Cortex of kidney (tissue), 1 donor: ENCODE measurements at places on chromosomes 11 and 22.

DNA sequence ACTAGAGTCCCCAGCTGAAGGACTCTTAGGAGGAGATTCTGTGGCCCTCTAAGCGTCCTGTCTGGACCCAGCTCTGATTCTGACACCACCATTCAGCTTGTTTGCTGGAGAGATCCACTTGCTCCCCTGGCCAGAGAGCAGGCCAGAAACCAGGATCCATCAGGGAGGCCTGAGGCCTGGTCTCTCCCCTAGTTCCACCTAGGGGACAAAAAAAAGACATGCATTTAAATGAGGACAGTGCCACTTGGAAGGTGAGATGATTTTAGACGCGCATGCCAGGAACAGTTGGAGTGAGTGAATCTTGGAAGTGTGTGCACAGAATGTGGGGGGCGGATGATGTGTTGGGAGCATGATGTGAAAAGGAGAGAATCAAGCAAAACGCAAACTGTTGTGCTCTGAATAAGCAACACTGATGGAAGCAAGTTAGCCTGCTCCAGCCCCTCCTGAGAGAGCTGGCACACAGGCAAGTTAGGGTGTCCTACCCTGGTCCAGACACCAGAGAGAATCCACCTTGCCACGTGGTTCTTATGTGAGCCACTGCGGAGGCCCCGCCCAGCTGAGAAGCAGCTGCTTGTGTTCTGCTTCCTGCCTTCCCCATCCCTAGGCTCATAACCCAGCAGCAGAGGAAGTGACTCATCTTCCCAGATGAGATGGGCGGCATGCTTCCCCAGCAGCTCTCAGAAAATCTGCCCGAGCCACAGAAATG is 8.0 kb upstream of the SLCO2B1 start:
- DNase-seq: no peak

DNA sequence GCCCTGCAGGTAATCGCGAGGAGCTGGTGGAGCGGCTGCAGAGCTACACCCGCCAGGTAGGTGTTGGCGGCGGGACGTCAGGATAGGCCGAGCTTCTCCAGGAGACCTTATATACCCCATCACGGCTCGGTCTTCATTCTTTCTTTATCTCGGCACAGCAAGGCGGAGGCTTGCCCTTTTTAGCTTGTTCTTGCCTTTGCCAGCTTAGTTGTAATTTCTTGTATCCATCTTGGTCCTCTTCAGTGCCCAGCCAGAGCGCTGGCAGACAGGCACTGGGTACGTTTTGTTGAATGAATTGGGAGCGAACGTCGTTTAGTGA is 459 bp downstream of the SF3B2 start:
- DNase-seq: no peak

GRCh38 chr11:122976734-122977469 is 4.7 kb downstream of the BSX start:
- no peak for DNase-seq

GRCh38 chr11:5226732-5227310 is at the start of gene HBB:
Gene HBB, minus strand, starts transcription at chr11:5227071. Its CDS starts 50 bp downstream, at chr11:5227021.
- no peak for DNase-seq

DNA sequence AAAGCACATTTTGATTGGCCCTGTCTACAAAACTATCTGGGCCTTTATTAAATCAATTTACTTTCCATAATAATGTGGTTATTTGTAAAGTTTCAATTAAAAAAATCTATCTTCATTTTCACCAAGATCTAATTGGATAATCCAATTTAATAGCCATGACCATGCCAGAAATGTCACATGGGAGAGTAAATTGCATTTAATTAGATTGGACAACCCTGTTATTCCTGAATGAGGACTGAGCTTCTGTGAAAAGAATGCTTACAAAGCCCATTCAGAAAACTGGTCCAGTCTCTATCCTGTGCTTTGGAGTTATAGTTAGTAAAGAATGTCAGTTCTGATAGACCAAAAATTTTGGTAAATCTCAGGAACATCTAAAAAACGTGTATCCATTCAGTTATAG is 541.9 kb upstream of the ANO5 start:
- no peak for DNase-seq

- DNase-seq: no peak
These were observed 1.2 kb upstream of the CASTOR1 start for GRCh38 chr22:30290342-30291057.

GRCh38 chr22:19396561-19396933 is 35.0 kb downstream of the HIRA start:
- DNase-seq: no peak

DNA sequence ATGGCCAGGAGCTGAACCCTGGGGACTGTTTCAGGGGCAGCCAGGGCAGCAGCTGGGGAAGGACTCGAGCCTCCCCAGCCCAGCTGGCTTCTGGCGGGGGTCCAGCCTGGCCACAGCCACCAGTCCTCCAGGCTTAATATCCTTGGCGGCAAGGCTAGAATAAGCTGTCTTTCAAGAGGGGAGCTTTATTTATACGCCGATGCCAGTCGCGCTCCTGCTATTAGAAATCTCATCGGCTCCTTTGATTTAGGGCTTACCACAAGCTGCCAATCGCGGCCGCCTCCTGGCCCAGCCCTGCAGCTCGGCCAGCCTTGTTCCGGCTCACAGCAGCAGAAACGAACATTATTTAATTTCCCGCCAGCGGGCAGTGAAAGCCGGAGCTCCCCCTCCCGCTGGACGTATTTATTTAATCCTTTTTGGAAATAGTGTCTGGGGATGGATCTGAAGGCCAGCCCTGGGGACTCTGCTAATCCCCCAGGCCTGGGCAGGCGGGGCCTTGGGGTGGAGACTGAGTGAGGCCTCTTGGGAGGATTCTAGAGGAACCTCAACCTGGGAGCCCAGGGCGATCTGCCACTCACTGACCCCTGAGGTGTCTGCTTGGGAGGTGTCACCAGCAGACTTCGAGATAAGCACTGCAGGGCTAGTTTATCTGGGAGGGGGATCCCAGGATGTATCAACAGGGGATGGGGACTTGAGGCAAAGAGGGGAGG is 363.1 kb downstream of the MN1 start:
- no peak for DNase-seq

- no peak for DNase-seq
These were observed 9.9 kb downstream of the PCSK7 start for GRCh38 chr11:117221775-117222517.

GRCh38 chr11:117076941-117077691 is 21.1 kb downstream of the SIK3 start:
- no peak for DNase-seq

- DNase-seq: no peak
These were observed 5.0 kb upstream of the SLC1A2 start for GRCh38 chr11:35424157-35424940.

- no peak for DNase-seq
These were observed 3.6 kb upstream of the MAPK8IP1 start for GRCh38 chr11:45881708-45882368.

DNA sequence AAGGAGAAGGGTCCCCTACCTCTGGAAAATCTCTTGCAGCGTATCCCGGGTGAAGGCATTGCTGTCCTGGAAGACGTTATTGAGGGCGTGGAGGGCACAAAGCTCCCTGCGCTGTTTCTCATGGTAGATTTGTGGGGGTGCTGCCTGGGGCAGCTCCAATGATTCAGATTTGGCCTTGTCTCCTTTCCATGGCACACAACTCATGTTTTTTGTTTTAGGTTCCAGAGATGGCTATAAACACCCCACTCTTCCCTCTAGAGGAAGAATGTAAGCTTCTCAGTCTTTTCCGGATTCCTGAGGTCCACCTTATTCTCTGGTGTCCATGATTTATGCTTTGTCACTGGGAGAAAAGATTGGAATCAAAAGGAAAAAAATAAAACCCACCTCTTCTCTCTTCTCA is 959 bp downstream of the JOSD1 start:
- DNase-seq: no peak

- no peak for DNase-seq
These were observed 12.2 kb upstream of the GSTP1 start for GRCh38 chr11:67571443-67571842.

DNA sequence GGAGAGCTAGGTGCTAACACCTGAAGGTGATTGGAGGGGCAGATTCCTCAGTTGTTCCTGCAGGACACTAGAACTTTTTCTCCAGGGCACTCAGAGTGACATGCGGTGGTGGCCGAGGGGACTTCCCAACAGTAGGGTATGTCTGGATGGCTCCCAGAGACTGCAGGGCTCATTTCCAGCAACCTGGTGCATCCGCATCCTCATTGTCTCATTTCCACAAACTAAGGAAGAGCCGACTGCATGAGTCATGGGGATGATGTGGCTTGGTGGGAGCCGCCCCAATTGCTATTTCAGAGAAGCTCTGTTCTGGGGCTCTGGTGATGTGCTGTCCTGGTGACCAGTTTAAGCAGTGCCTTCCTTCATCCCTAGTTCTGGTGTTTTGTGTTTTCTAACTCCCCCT is 2.8 kb upstream of the ROBO4 start:
- no peak for DNase-seq

DNA sequence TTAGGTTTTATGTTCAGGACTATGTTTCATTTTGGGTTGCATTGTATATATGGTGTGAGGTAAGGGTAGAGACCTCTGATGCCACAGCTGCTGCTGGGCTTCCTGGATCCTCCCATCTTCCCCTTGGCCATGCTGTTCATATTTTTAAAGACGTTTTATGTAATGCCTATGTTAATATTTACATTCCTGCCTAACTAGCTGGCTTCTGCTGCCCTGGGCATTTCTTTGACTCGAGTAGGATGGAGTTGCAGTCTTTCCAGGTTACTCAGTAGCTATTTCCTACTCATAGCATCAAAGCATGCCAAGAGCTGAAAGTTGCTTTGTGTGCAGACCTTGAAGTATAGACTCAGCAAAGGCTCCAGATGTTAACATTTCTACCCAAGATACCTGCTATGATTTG is 220.5 kb upstream of the CADM1 start:
- DNase-seq: no peak

DNA sequence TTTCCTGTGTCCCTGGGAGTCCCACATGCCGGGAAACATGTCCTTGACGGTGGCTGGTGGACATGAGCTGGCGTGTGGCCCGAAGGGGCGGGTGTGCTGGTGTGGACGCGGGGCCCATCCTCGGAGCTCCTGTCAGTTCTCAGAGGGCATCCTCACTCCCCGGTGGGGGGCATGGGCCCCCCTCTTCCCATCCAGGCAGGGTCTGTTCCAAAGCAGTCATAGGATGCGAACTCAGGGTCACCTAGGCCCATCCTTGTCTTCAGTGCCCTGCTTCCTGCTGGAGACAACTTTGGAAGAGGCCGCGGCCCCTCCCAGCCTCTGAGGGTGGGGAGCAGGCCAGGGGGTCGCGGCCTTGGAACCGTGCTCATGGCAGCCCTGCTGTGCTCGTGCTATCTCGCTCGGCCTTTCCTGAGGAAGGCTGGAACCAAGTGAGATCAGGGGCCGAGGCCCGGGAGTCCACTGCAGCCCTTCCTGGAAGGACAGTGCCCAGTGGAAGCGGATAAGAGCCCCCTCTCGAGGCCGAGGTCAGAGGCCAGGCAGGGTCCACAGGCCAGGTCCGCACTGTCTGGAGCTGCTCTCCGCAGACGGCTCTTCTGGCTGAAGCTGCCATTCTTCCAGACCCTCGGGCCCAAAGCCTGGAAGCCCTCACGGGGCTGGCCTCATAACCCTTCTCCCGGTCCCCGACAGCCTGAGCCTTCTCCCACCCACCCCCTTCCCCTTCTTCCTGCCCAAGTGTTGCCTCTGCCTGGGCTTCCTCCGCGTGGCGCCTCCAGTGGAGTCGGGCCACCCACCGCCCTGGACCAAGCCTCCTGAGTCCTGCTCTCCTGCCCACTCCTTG is 8.7 kb downstream of the GRK2 start:
- DNase-seq: no peak

- DNase-seq: no peak
These were observed 14.6 kb upstream of the IRAG1 start for GRCh38 chr11:10708131-10708530.

GRCh38 chr11:35725885-35726284 is 63.3 kb downstream of the TRIM44 start:
- DNase-seq: no peak

DNA sequence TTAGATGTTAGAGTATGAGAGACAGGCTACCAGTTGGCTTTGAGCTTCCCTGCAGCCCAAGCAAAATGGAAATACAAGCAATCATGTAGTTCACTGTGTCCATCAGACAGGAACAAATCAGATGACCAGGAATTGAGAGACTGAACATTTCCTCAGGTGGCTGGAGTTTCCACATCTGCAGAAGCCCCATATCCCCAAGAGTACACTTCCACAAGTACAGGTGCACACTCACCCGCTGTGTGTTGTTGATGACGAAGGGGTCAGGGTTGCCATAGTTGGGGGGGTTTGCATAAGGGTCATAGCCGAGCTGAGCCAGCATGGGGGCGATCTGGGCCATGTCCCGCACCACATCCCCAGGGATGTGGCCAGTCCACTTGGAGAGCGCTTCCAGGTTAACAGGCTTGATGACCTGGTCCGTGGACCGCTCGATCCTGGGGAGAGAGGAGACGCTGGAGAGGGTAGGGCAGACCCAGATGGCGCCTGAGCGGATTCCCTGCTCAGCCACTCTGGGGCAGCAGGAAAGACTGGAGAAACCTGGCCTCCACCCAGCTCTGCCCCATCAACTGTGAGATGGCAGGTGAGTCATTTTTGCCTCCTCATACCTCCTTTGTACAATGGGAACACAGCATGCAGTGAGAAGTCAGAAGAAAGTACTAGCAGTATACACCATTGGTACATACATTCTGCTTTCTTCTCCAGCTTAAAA is 23.9 kb upstream of the TFIP11 start:
- DNase-seq: no peak

- no peak for DNase-seq
These were observed 12.1 kb upstream of the SF1 start for GRCh38 chr11:64790205-64791095.

GRCh38 chr11:70085815-70086769 is 8.0 kb downstream of the ANO1 start:
- no peak for DNase-seq

GRCh38 chr11:102933627-102934026 is 21.9 kb downstream of the MMP13 start:
- DNase-seq: no peak

DNA sequence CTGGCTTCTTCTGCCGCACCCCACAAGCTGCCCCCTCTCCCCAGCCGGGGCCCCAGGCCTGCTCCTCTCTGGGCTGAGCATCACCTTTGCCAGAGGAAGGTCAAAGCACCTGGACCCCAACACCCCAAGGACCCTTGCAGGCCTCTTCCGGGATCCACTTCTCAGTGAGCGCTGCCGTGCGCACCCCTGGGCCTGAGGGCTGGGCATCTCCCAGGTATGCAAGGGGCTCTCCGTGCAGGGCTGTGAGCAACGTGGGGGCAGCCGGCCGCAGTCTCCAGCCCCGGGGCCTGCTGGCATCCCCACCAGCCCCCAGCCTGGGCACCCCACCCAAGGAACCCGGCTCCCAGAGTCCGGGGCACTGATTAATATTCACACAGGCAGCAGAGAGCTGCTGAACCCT is 64.0 kb downstream of the BRD1 start:
- DNase-seq: no peak

DNA sequence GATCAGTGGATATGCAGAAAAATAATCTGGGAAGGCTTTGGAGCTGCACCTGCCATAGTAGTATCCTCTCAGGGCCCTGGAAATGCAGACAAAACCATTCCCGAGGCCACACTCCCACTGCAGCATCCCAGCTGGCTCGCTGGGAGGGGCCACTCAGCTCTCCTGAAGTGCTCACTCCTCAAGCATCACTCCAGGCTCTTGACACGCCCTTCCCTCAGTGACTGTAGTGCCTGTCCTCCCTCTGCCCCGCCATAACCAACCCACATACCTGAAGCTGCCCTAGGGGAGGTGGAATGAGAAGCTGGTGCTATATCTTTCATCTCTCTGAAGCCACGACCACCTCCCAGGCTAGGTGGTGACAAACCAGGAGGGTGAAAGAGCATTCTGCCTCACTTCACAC is 4.8 kb downstream of the DSCAML1 start:
- no peak for DNase-seq
